ENCODE measurements at places on chromosomes 4 and X.

GRCh38 chr4:39664828-39665731 lies 26.4 kb upstream of the SMIM14 start:
- DNase-seq, result no peak

GRCh38 chr4:16231570-16232245 lies 5.4 kb upstream of the TAPT1 start:
- no peak for DNase-seq

GRCh38 chrX:276581-277201 lies 4.5 kb upstream of the PLCXD1 start:
- no peak for DNase-seq

DNA sequence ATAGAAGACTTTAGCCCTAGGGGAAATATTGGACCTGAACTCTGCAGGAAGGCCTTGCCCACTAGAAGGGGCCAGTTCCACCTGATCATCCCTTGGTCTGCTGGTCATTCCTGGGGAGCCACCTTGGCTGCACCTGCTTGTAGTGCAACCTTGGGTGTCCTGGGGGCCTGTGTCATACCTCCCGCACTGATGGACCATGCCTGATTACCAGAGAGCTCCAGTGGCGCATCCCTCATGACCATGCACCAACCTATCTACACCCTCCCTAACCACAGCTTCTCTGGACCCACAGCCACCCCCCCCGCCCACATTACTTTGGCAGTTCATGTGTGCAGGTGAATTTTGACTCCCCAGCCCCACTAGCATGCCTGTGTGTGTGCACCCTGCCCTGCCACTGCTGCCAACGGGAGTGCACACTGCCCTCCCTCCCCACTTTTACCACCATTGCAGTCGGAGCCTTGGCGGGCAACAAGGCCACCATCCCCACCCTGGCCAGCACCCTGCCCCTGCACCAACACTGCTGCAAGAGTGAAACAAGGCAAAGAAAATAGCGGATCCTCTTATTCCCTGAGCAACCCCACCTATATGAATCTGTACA lies 208.1 kb downstream of the FAM47B start:
- DNase-seq, result no peak

DNA sequence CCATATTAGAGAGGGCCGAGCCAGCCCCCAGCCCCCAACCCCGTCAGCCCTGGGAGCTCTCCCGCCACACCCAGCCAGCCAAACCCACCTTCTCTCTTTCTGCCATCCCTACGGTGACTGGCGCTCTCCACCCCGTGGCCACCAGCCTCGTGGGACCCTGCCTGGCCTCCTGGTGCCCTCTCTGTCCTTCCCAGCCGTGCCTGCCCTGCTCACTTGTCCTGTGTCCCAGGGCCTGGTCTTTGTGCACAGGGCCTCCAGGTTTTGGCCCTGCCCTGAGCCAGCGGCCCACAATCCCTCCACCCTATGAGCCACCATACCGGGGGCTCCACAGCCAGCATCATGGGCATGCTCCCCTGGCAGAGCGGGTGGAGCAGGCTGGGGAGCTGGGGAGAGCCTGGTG lies 77.4 kb downstream of the ABLIM2 start:
- no peak for DNase-seq

DNA sequence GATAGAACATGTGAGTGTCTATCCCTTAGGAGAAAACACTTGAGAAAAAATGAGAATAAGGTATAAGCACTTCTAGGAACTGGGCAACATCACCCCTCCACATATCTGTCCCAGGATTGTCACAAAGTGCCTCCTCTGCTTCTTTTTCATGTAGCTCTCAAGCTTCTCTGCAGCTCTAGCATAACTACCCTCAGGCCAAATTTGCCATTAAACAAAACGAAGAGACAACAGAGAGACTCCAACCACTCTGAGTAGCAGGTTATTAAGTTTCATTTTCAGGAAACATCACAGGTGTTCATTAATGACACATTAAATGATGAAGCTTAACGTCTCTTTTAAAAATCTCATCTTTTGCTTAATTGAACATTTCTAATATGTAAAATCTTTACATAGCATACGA lies 580.0 kb downstream of the GALNTL6 start:
- no peak for DNase-seq

GRCh38 chr4:2058264-2059045 lies 672 bp upstream of the NAT8L start:
- no peak for DNase-seq

GRCh38 chrX:9644335-9644734 lies 121.3 kb downstream of the GPR143 start:
- no peak for DNase-seq

DNA sequence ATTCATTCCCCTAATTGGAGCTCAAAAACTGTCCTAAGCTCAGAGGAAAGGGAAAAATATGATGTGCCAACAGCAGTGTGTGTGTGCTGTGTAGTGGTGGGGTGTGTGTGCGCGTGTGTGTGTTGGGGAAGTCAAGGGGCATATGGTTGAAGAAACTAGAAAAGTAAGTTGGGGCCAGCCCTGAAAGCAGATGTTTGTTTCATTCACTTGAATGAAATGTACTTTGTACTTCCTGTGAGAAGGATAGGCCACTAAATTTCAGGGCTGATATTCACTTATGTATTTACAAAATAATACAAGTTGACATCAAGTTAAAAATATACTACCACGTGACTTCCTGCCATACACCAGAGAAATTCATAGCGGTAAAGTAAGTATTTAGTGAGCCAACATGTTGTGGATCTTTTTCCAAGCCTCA lies 151.3 kb upstream of the JADE1 start:
- no peak for DNase-seq

- DNase-seq, result no peak
Measured at GRCh38 chrX:78693536-78693935, 34.4 kb upstream of the RTL3 start.

All from SIG-M5 (cell line).